ENCODE measurements at places on chromosomes 5 and 9.

DNA sequence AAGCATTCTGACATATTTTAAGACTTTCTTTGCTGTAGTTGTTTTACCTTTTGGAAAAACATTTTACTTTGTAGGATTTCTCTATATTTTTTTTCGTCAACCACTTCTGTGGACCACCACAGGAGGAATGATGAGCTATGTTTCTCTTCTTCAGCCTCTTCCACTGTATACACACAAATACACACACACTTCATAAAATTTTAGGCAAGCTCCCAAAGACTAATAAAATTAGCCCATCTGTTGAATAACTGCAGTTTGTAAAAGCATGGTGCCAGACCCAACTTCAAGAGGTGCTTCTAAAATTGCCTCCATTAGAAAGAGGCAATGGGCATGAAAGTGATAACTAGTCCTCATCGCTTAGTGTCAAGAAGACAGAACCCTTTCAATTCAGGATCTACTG is 4.1 kb upstream of the CEP120 start:
- no peak for DNase-seq

- DNase-seq: no peak
Observed at GRCh38 chr5:136079195-136079985, 50.6 kb downstream of the TGFBI start.

DNA sequence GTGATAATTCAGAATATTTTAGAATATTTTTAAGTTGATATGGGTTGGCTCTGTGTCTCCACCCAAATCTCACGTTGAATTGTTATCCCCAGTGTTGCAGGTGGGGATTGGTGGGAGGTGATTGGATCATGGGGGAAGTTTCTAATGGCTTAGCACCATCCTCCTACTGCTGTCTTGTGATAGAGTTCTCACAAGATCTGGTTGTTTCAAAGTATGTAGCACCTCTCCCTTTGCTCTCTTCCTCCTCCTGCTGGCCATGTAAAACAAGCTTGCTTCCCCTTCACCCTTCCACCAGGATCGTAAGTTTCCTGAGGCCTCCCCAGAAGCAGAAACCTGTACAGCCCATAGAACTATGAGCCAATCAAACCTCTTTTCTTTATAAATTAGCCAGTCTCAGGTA is 214.6 kb upstream of the C9orf72 start:
- DNase-seq: no peak

- DNase-seq: no peak
Observed at GRCh38 chr9:120920806-120921178, 5.8 kb downstream of the TRAF1 start.

GRCh38 chr9:87108661-87109060 is 161.4 kb upstream of the GAS1 start:
- no peak for DNase-seq

DNA sequence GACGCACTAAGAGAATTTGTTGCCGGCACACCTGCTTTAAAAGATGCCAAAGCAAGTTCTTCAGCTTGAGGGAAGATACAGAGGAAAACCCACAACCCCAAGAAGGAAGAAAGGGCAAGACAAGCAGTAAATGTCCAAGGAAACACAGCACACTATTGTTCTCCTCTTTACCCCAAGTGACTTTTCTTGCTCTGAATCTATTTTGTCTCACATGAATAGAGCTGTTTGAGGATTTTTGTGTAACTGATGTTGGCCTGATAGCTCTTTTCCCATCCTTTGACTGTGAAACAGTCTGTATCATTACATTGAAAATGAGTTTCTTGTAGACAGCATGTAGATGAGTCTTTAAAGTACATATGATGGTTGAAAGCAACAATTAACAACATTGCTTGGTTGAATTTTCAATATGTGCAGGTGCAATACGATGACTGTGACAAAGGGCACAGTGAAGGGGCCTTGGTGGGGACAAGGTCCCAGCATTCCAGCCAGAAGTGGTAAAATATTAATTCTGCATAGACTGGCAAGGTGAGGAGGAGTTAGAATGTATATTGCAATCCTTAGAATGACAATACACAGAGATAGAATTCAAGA is 16.8 kb upstream of the CEP72 start:
- DNase-seq: no peak

DNA sequence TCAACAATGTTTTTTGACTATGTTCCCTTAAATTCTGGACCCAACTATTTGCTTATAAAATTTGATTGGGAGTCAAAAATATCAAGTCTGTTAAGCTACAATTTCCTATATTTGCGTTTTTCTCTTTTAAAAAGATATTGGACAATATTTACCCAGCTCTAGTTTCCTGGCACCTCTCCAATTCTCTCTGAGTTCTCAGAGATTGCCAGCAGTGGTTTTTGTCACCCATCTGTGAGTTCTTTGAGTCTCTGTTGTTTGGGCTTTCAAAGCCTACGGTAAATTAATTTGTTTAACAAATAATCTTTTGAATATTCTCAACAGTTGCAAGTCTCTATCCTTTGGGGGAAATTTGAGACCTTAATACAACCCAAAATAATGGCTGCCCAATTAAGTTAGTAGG is 174.2 kb upstream of the PUM3 start:
- DNase-seq: no peak

- no peak for DNase-seq
Observed at GRCh38 chr5:108379722-108380530, 2.0 kb downstream of the FBXL17 start.

DNA sequence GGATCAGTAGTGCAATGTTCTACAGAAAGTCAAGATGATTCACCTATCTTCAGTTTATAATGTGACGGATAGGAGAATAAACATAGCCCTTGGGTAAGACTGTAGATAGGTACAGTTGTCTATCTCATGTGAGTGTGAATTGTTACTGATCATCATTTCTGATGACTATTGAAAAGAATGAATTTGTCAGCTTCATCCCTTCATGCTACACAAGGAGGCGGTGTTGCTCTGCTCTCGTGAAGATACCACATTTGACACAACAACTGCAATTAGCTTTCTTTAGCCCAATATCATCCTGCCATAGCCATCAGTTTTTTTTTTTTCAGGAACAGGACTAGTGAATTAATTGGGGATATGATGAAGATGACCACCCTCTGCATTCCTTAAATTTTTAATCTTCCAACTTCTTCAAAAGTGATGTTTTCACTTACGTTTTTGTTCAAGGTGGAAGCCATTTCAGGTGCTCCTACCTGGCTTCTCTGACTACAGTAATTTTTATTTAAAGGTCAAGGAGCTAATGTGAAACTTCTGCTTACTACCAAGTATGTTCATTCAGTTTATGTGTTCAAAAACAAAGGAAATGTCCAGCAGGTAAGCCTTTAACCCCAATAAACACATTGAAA is 152.9 kb upstream of the MOCS2 start:
- DNase-seq: no peak

GRCh38 chr9:3977614-3978112 is 322.2 kb downstream of the GLIS3 start:
- DNase-seq: no peak

GRCh38 chr5:593511-593910 is 18.6 kb upstream of the CEP72 start:
- no peak for DNase-seq

GRCh38 chr9:70868041-70868440 is 253.4 kb downstream of the TRPM3 start:
- DNase-seq: no peak

DNA sequence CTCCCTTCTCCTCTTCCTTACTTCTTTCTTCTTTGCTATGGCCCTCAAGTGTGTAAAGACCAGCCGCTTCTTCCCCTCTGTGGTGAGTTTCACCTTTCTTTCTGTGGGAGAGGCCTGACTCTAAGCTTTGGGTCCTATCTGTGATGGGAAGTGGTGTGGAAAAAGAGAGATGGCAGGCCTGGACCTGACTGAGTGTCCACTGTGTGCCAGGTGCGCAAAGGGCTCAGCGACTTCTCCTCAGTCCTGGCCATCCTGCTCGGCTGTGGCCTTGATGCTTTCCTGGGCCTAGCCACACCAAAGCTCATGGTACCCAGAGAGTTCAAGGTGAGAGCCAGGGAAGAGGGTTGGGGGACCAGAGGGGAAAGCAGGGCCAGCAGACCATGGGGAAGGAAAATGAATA is 5.9 kb downstream of the SLC4A9 start:
- DNase-seq: no peak

DNA sequence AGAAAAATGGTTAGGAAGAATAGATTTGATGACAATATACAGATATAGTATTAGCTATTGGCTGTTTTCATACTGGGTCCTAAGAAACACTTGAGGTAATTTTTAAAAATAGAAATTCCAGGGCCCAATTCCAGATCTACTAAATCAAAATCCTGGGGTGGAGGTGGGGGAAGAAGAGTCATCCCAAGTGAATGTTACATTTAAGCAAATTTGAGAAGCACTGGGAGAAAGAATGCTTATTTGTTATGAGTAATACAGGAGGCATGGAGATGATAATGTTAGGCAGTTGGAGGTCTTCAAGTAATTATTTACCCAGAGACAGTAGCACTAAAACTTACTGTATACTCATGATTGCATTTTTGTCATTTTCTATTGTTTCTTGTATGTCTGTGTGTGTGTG is 93.0 kb upstream of the DAB2 start:
- DNase-seq: no peak

DNA sequence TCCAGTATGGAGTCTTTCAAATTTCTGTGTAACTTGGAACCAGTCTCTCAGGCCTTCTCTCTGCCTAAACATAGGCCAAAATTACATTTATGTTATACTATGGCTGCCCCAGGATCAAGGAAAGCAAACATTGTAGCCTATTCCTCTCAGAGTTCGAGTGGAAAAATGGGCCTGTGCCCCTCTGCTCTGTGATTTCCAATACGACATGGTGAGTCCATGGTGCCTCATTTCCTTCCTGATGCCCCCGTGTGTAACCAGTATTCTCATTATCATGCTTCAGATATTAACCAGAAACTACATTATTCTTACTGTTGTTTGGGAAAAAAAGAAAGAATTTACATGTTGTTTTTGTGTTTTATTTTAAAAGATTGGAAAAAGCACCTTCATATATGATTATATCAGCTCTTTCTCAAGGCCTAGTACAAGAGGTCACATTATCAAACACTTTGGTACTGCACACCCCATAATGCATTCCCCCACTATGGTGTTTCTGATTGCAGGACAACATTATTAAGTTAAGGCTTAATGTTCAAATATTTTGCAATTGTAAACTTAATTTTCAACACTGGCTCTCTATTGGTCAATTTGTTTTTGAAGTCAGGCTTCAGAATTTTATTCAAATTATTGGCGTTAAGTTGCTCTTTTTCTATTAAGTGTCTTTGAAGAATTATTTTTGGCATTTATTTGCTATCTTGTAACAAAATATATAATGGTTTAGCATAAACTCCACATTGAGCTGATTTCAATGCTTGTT is 151.8 kb upstream of the SLC27A6 start:
- DNase-seq: no peak

DNA sequence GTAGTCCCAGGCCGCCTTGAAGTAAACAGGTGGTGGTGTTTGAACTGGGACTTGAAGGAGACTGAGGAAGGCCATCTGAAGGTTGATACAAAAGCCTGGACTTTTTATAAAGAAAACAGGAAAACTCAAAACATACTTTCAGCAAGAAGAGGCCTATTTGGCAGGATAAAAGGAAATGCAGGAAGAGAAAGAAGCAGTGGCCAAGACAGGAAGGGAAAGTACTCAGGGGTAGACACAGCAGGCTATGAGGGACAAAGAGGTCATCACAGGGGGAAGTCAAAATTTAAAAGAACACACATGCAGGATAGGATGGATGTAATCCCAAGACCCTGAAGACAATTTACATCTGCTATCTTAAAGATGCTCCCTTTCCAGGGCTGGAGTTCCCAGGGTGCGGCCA is 13.0 kb downstream of the TLE1 start:
- DNase-seq: no peak

- DNase-seq: no peak
Observed at GRCh38 chr5:79878721-79879336, 112.2 kb downstream of the MTX3 start.

DNA sequence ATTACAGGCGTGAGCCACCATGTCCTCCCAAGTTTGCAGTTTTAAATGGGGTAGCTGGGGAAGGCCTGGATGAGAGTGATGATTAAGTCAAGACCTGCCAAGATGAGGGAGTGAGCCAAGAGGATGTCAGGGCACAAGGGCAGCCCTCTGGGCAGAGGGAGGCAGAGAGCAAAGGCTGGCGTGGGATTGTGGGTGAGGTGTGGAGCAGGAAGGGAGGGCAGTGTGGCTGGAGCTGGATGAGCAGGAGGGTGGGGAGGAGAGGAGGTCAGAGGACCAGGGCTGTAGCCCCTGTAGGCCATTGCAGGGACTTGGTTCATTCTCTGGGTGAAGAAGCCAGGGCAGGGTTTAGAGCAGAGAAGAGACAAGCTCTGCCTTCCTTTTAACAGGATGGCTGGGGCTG is 53.7 kb upstream of the CTNNA1 start:
- no peak for DNase-seq

DNA sequence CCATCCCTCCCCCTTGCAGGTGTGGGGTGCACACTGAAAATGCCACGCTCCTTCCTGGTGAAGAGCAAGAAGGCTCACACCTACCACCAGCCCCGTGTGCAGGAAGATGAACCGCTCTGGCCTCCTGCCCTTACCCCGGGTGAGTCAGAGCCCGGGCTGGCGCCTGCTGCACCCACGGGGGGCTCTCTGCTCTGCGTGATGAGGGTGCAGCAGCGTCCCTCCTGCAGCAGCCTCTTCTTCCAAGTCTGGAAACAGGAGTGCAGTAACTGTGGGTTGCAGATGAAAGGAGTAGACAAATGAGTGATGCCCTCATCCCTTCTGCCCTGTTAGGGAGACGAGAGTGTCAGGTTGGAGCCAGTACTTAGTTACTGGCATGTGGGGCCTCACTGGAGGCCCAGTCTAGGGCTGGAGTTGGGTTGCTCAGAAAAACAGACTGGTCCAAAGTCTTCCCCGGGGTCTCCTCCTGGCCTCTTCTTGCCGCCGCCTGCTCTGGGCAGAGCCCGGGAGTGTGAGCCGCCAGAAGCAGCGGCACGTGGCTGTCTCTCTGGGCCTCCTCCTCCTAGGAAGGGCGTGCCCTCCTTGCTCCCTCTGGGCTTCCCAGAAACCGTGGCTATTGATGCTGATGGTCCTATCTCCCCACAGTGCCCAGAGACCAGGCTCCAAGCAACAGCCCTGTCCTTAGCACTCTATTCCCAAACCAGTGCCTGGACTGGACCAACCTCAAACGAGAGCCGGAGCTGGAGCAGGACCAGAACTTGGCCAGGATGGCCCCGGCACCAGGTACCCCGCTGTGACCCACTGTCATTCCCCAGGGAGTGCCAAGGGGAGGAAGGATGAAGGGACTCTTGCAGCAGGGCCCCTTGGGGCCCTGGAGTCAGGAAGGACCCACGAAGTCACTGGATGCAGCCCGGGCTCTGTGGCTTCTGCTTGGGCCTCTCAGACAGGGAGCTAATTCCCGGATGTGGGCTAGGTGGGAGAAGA is 8.4 kb downstream of the GFI1B start:
- DNase-seq: no peak

DNA sequence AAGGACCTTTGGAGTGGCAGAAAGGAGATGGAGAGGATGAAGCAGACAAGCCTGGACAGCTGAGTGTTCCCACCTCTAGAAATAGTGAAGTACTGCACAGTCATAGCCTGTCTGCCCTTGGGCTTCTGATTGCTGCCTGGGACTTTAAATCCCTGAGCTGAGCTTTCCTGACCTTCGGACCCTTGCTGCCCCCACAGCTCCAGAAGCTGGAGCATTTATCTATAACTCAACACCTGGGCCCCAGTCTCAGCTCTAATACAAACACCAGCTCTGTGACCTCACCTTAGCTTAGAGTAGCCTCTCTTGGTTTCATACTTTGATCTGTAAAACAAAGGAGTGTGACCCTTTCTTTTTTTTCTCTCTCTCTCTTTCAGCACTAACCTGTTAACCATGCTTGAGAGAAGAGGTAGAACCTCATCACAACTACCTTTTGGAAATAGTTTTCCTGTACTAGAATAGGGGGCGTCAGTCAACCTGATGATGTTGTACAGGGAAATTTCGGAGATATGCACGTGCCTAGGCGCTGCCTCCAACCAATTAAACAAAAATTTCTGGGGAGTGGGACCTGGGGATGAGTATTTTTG is 25.4 kb upstream of the ELL2 start:
- DNase-seq: no peak

All from activated CD8-positive, alpha-beta memory T cell treated with anti-CD3 and anti-CD28 coated beads for 1 hour (primary cell).